ENCODE measurements at places on chromosomes 3 and 15.

DNA sequence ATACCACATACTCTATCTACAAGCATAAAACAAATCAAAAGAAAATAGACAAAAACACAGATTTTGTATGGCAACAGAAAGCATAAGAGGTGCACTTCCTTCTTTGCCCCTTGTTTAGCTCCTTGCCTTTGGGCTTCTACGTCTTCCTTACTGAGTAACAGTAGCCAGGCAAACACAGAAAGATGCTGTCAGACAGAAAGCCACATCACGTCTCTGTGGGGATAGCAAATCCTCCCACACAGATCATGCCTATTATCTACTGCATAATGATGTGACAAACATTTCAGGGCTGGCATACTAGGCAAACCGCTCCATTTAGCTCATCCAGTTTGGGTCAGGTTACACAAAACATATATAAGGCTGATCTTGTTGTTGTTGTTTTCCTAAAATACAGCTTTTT is 92.7 kb downstream of the BOC start:
- DNase-seq: no peak

- no peak for DNase-seq
Observed at GRCh38 chr3:5758699-5759098, 571.2 kb downstream of the EDEM1 start.

- no peak for DNase-seq
Observed at GRCh38 chr3:138449490-138449889, 15.1 kb downstream of the ESYT3 start.

DNA sequence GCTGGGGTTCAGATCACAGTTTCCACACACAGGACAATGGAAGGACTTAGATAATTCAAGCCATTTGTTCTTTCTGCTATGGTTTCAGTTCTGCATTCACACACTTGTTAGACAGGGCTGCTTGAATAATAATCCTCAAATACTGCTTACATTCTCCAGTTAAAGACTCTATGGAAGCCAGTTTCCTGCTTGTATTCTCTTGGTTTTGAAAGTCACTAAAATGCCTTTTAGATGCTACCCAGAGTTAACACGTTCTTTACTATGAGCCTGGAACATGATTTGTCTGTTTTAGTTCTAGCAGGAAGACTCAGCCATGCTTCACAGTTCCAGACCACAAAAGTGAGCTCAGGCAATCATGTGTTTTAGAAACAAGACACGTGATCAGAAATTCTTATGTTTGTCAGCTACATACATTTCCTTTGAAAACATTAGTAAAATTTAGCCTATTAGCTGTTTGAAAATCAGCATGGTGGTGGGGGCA is 152.4 kb downstream of the LEKR1 start:
- DNase-seq: no peak

- DNase-seq: no peak
Observed at GRCh38 chr3:132669256-132669777, 9.2 kb downstream of the UBA5 start.

DNA sequence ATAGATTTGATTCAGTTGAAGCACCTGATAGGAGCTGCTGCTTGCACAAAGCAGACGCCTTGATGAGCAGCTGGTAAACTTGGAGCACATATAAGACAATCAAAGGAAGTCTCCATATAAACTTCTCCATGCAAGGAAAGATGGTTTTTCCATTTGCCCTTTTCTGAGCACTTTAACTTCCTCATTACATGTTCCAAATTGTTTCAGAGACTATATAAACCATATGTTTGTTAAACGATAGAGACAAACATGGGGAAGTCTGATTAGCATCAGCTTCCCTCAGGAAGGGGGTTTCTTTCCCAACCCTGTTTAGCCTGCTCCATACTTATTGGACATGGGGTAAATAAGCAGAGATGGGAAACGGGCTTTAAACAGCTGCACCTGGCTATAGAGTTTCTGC is 88.0 kb downstream of the DHX36 start:
- DNase-seq: no peak

DNA sequence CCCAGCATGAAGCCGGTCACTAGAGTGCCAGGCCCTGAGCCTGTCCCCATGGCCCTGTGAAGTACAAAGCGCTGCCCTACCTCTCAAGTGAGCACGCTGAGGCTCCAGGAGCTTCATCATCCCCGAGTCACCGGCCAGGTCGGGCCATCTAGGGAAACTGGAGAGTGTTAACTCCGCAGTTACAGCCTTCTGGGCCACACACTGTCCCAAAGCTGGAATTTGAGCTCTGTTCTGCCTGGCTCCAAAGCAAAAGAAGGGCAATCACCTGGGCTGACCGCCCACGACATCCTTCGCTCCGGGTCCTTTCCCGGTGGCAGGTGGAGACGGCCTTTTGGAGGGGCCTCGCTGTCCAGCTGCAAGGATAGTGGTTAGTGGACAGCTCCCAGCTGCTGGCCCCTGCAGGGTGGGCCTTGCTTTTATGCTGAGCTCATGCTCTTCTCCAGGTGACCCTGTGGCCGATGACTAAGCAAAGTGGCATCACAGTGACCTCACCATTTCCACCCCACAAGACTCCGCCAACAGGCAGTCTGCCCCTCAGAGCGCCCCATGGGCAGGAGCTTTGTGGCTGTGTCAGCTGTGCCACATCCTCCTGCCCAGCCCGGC is 3.5 kb upstream of the MUC4 start:
- DNase-seq: no peak

- no peak for DNase-seq
Observed at GRCh38 chr15:72585476-72586058, 68.9 kb upstream of the GOLGA6B start.

DNA sequence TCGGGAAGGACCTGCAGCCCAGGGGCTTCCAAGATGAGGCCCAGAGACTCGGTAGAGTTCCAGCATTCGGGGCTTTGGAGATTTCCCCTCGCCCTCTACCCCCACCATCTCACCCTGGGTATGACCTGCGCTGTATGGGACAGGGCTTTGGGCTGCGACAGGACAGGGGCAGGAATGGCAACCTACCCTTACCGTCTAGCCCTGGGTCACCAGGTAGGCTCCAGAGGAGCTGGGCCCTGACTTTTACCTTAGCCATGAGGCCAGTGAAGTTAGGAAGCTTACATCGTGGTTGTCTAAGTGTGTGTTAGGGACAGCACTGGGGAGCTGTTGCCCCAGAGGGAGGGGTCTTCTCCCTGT is 683 bp downstream of the PPM1M start:
- no peak for DNase-seq

GRCh38 chr3:104604326-104605010 is 762.2 kb upstream of the ALCAM start:
- no peak for DNase-seq

DNA sequence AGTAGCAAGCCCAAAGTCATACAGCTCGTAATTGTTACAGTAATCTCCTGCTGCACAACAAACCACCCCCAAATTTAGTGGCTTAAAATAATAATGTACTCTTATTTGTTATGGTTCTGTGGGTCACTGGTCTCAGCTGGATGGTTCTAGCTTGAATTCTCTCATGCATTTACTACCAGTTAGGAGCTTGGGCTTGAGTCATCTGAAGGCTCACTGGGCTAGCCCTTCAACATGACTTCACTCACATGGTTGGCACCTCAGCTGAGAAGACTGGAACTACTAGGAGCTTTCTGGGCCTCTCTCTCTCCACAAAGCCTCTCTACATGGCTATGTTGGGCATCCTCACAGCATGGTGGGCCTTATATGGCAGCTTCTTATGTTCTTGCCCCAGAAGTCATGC is 12.5 kb downstream of the PCOLCE2 start:
- DNase-seq: no peak

DNA sequence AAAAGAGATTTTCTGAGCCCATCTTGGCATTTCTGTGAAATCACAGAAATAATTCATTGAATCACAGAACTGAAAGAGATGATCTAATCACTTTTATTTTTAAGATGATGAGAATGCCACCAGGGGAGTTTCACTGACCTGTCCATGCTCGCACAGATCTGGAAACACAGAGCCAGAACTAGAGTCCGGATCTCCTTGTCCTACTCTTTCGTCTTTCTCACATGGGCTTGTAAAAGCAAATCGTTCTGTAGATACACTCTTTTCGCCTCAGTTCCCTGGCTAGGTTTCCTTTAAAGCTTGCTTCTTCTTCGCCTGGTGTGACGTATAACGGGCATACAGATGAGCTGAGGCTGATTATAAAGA is 122.5 kb upstream of the SPRED1 start:
- no peak for DNase-seq

- DNase-seq: no peak
Observed at GRCh38 chr15:43930556-43930955, 103.8 kb downstream of the WDR76 start.

GRCh38 chr15:38541026-38541425 is 23.6 kb downstream of the RASGRP1 start:
- no peak for DNase-seq

DNA sequence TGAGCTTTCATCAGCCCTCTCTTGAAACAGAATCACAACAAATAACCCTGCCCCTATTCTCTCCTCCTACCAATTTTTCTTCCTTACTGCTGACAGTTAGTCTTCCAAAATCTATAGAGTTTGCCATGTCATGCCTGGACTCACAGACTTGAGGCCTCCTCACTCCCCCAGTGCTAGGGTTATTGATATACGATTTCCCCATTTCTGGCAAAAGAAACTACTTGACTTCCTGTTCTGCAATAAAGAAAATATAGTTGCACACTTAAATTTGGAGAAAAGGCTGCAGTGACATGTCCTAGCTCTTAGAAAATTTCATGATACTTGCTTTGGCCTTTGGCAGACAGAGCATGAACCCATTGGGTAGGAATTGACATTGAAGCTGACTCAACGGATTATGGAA is 75.9 kb downstream of the CYP19A1 start:
- DNase-seq: no peak

GRCh38 chr3:44114142-44114541 is 127.5 kb upstream of the TOPAZ1 start:
- no peak for DNase-seq

- DNase-seq: no peak
Observed at GRCh38 chr3:58755150-58755549, 88.6 kb upstream of the FAM3D start.

GRCh38 chr15:45116482-45117307 is 2.6 kb downstream of the DUOXA2 start:
- DNase-seq: no peak

- DNase-seq: no peak
Observed at GRCh38 chr3:178663201-178663934, 127.1 kb downstream of the KCNMB2 start.

GRCh38 chr3:126914226-126914625 is 68.7 kb upstream of the PLXNA1 start:
- DNase-seq: no peak

GRCh38 chr15:61367953-61368352 is 138.9 kb upstream of the RORA start:
- no peak for DNase-seq

- DNase-seq: no peak
Observed at GRCh38 chr3:134992180-134992579, 197.1 kb downstream of the EPHB1 start.

DNA sequence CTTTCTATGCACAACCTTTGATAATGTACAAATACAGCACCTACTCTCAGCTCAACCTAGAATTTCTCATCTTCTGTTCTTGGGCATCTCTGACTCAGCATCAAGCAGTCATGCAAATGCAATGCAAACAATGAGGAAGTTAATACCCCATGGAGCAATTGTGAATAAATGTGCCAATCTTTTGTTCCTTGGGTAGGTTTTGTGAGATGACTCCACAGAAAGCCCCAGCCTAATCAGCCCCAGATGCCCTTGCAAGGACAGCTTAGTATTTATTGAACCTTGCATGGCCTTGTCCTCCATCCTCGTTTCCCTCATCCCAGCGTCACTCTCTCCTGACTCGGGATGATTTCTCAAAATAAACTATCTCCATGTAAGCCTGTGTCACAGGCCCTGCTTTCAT is 494.7 kb upstream of the NECTIN3 start:
- DNase-seq: no peak

DNA sequence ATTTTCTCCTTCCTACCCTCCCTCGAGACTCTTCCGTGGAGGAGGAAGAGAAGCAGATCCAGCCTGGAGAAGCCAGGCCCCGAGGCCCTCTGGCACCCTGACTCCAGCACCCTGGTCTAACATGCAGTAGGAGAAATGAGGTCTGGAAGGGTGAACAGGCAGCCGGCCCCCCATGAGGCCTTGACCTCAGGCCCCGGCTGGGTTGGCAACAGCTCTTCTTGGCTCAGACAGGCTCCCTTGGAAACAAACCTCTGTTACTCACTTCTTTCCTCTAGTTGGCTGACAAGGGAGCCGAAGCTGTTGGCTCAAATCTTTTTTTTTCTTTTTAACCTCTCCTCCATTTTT is 73.4 kb downstream of the CPN2 start:
- DNase-seq: no peak

DNA sequence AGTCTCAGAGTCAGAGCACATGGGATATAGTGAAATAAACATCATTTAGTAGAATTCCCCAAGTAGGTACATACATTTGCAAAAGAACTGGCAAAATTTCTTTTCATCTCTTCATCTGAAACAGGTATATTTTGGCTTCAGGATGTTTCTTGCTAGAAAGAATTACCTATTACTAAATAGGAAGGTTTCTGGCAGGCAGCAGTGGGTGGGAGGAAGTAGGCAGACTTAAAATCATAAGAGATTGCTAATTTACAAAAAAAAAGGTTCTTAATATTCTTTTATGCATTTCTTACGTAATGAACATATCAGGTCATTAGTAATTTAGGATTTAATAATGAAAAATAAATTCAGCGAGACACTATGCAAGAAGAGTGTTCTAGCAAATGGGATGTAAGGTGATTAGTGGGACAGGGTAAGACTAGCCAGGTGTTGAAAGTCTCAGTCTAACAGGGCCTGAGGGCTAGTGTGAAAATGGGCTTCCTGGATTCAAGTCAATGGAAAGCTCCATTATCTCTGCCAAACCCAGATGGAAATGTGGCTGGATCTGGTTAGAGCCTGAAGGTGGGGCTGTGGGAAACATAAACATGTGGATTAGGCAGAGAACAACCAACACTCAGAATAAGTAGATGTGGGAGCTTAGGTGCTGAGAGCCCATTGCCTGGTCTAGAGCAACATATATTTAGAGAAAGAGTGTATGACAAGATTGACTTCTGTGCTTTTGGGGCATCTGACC is 127.4 kb upstream of the FEZF2 start:
- no peak for DNase-seq

- DNase-seq: no peak
Observed at GRCh38 chr3:131796111-131796510, 238.7 kb downstream of the CPNE4 start.

DNA sequence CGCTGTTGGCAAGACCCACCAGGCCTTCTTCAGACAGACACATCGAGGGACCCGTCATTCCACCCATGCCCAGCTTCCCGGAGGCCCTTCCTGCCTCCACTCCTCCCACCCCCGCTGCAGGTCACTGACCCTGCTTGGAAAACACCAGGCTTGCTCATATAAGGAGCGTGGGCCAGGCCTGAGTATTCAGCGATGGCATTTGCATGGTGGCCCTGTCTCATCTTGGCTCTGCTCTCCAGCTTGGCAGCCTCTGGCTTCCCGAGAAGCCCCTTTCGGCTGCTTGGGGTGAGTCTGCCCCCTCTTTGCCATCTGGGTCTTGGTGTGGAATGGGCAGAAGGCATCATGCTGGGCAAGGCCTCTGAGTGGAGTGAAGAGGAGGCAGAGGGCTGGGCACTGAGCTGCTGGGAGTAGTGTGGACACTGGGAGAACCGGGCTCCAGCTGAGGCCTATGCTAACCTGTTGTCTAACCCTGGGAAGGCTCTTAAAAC is at the start of gene ITIH3:
ITIH3 (plus strand) TSS at position 185 of the 488 bp plus-strand sequence; CDS start at position 193, 8 bp downstream.
- no peak for DNase-seq

GRCh38 chr15:85964471-85964870 is 115.2 kb upstream of the AGBL1 start:
- no peak for DNase-seq

- DNase-seq: no peak
Observed at GRCh38 chr3:28948685-28949084, 332.2 kb upstream of the RBMS3 start.
